ENCODE measurements at places on chromosomes 6 and 20.

DNA sequence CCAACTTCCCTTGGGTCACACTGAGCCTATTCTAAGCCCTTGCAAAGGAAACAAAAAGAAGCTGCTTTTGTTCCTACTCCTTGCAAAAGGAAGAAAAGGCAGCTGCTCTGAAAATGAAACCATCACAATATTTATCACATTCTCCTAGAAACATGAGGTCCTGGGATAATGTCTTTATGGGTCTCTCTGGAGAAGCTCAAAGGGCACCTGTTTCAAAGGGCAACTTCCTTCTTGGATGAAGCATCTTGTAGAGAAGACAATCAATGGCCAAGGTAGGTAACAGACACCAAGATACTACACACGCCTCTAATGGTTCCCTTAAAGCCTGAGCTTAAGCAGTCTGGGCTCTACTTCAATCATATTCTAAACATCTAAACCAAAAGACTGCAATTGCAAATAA is 10.4 kb downstream of the ELOVL5 start:
- DNase-seq = no peak

GRCh38 chr20:46977909-46978588 is 83.4 kb downstream of the EYA2 start:
- DNase-seq = no peak

DNA sequence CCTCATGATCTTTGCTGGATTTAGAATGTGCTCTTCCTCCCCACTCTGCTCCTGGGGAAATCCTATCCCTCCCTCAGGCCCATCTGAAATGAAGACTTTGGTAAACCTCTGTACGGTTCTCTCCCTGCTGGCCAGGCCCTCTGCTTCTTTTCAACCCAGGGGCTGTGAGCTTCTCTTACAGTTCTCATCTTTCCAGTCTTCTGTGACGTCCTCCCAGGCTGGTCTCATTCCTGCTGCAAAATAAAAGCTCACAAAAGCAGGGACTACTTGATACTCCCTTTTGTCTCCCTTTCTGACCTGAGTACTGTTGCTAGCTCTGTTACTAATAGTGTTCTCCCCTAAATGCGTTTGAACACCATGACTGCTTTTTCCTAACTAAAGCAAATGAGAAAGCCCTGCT is 46.3 kb downstream of the UNC5CL start:
- no peak for DNase-seq

DNA sequence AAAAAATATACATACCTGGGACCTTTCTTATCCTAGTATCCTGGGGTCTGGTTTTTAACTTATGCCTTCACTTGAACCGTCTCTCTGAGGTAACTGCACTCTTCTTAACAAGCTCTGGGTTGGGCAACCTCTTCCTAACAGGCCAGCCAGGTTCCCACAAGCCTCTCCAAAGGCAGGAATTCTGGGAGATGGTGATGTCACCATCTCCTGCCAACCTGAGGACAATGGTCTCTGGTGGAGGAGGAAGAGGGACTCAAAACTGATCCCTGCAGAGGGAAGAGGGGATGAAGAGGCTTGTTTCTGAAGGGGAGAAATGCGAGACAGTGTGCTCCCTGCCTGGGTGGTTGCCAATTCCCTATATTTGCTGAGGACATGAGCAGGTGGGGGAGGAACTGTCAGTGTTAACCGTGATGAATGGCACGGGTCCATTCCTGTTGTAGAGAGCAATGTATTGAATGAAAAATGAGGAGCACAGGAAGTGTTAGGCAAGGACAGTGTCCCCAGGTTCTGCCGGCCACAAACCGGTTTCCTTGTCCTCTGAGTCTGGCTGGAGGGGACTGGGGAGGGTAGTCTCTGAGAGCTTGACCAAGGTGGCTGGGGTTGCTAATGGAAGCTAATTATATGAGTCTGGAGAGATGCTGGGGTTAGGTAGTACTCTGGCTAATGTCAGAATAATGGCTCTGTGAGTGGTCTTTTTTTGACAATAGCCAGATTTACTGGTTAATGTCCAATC is 95.5 kb downstream of the KCNB1 start:
- DNase-seq = no peak

- DNase-seq = peak; percentile 57
Measured at GRCh38 chr20:19205981-19206396, 6.5 kb upstream of the SLC24A3 start.

GRCh38 chr6:143078468-143079324 is 18.0 kb downstream of the AIG1 start:
- DNase-seq = no peak

DNA sequence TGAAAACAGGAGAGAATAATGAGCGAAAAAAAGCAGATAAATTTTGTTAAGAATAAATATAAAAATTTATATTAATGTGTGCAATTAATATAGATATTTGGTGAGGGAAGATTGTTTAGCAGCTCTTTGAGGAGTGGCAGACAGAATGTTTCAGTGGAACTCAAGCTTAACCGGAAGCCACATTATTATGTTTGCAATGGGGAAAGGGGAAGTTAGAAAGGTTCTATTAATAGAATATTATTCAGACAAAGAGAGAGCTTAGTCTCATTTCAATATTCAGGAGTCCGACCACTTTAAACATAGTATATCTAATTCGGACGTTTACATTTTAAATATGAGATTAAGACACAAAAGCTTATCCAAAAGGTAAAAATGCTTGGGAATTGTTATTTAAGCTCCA is 81.6 kb upstream of the KHDRBS2 start:
- DNase-seq = no peak

Data from HEK293T (cell line).